ENCODE measurements at places on chromosomes 7 and 10. TPM values are rescaled to one million over a fixed set of nuclear protein-coding genes. Genes with fewer than 3 reads are reported as not detected.

A1CF gene
- not detected for total RNA-seq

FAM180A gene
- 5.5 TPM for total RNA-seq

KLF6 gene
- total RNA-seq: 18.8 TPM

FAM25C gene
- not detected for total RNA-seq

ADAP1 gene
- total RNA-seq: 9.1 TPM

CBX3 gene
- 105 TPM for total RNA-seq

BEND7 gene
- total RNA-seq: 5.0 TPM

PNLIPRP2 gene
- total RNA-seq: not detected

SH2D4B gene
- total RNA-seq: not detected

GPR26 gene
- not detected for total RNA-seq

GJD4 gene
- not detected for total RNA-seq

ENTPD1 gene
- total RNA-seq: 0.74 TPM

CC2D2B gene
- total RNA-seq: 0.14 TPM

DYNC1I1 gene
- 0.83 TPM for total RNA-seq

CDK14 gene
- total RNA-seq: 33.9 TPM

DRGX gene
- not detected for total RNA-seq

PPP1R3A gene
- not detected for total RNA-seq

TFAM gene
- 16.1 TPM for total RNA-seq

PRTFDC1 gene
- total RNA-seq: 23.3 TPM

AKR1C4 gene
- total RNA-seq: not detected

GDF2 gene
- total RNA-seq: not detected

CNNM1 gene
- 0.09 TPM for total RNA-seq

ADRB1 gene
- not detected for total RNA-seq

SLC18A3 gene
- total RNA-seq: not detected

TSPAN15 gene
- 0.85 TPM for total RNA-seq

CYP3A4 gene
- not detected for total RNA-seq

TEX47 gene
- not detected for total RNA-seq

SLC16A9 gene
- total RNA-seq: 0.55 TPM

THAP5 gene
- 21.3 TPM for total RNA-seq

SLC26A5 gene
- not detected for total RNA-seq

TRUB1 gene
- total RNA-seq: 26.8 TPM

CCDC136 gene
- total RNA-seq: 8.5 TPM

ZNF800 gene
- 10.0 TPM for total RNA-seq

SMKR1 gene
- total RNA-seq: 0.09 TPM

PRKRIP1 gene
- total RNA-seq: 11.4 TPM

EVX1 gene
- under 0.01 TPM for total RNA-seq

RGS10 gene
- total RNA-seq: 47.3 TPM

MYOZ1 gene
- 0.14 TPM for total RNA-seq

CPEB3 gene
- total RNA-seq: 0.55 TPM

SNCG gene
- total RNA-seq: 23.8 TPM

STRIP2 gene
- total RNA-seq: 4.3 TPM

TDRD1 gene
- total RNA-seq: 0.83 TPM

MMD2 gene
- not detected for total RNA-seq

RPEL1 gene
- under 0.01 TPM for total RNA-seq

RASA4B gene
- total RNA-seq: 1.8 TPM

CHAT gene
- not detected for total RNA-seq

DUSP5 gene
- total RNA-seq: 2.9 TPM

COL13A1 gene
- 20.3 TPM for total RNA-seq

STYXL1 gene
- total RNA-seq: 56.9 TPM

MINDY4 gene
- 5.0 TPM for total RNA-seq

LRRC61 gene
- 0.85 TPM for total RNA-seq

PLAU gene
- total RNA-seq: 143 TPM

PAPOLB gene
- 0.14 TPM for total RNA-seq

NME8 gene
- not detected for total RNA-seq

PVRIG gene
- not detected for total RNA-seq

IRF5 gene
- not detected for total RNA-seq

Measured in smooth muscle cell of bladder (primary cell).